HuH-7.5 (cell line): ENCODE measurements at places on chromosomes 11 and 22.

- DNase-seq: no peak
Observed at GRCh38 chr11:128299132-128299726, 288.1 kb downstream of the ETS1 start.

GRCh38 chr11:79052544-79052943 lies 388.3 kb downstream of the TENM4 start:
- DNase-seq: no peak

DNA sequence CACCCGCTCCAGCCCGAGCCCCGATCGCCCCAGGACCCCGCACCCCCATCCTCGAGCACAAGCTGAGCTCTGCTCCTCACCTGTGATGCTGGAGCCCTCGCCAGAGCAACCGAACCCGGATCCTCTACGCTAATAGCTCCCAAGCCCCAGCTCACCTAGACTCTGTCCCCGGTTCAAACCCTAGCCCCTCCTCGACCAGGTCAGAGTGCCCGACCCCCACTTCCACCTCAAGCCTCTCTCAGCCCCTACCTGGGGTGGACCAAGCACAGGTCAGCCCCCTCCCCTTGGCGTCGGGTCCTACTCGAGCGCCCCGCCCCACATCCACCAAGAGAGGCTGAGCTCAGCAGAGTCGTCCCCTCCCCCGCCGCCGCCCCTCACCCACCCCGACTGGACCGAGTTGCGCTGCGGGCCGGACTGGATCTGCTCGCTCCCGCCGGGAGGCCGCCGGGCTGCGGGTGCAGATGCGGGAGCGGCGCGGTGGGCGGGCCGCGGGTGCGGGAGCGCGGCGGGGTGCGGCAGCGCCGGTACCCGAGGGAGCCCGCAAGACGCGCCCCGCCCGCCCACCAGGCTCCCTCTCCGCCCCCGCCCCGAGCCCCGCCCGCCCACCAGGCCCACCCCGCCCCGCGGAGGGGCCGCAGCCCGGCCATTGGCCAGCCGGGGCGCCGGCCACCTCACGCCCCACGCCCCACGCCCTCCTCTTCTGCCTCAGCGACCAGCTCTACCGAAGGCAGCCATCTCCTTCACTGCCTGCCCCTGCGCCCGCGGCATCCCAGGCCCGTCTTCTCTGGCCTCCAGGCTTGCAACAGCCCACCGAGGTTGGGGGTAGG lies 577 bp upstream of the DKK3 start:
- peak; percentile 64 for DNase-seq

GRCh38 chr22:17734187-17734586 lies 40.1 kb downstream of the BID start:
- no peak for DNase-seq

- no peak for DNase-seq
Observed at GRCh38 chr11:130023204-130023603, 20.6 kb upstream of the PRDM10 start.
